ENCODE measurements at places on chromosomes 5 and 9.

GRCh38 chr5:125401724-125402622 lies 655.5 kb upstream of the ZNF608 start:
- no peak for DNase-seq

DNA sequence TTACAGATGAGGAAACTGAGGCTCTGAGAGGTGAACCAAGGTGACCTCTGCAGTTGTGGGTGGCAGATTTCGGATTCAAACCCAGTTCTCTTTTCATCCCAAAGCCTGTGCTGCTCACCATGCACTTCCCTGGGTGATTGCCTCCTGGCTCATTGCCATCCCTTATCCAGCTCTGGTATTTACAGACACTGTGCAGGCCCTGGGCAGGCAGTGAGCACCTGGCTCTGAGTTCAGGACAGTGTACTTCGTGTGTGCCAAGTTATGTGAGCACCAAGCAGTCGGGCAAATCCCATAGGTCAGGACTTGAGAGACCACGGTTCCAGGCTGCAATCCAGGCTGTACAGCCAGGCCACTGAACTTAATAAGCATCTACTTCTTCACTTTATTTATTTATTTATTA lies 1.4 kb downstream of the LRSAM1 start:
- DNase-seq = no peak

DNA sequence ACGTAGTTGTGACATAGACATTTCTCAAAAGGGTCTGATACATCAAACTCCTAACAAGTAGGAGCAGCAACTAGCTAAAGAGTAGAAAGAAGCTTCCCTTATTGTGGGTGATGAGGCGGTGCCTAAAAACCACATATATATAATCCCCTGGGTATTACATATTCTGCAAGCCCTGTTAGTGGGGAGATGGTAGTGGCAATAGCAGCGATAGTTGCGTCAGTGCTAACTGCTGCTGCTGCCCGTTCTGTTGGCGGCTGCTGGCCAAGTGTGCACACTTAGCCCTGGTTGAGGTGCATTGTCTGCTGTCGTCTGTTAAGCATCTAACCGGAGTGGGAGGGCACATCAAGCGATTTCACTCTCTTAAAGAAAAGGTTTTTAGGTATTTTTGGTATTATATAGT lies 35.8 kb downstream of the VLDLR start:
- DNase-seq = no peak

GRCh38 chr5:5011151-5011550 lies 129.0 kb upstream of the ADAMTS16 start:
- DNase-seq = no peak

DNA sequence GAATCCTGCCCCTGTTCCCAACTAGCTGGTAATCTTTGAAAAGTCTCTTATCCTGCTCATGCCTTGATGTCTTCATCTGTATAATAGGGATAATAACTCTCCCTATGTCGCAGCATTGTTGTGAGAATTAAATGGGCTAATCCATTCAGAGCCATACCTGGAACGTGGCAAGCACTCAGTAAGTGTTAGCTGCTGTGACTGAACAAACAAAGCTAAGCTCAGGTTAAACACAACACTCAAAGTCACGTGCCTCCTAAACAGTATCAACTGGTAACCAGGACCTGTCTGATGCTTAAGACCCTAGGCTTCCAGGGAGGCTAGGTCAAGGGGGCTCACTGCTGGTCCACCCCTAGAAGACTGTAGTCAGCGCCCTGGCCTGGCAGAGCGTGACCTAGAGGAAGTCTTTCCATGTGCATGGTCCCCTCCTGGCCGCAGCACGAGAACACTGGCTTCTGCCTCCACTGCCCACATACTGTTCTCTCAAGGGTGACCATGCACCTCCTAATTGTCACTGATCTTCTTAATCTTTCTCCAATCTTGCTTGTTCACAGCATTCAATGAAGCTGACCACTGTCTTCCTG lies 211.1 kb downstream of the TTLL11 start:
- no peak for DNase-seq

GRCh38 chr9:99948896-99949295 lies 42.4 kb downstream of the STX17 start:
- DNase-seq = no peak

DNA sequence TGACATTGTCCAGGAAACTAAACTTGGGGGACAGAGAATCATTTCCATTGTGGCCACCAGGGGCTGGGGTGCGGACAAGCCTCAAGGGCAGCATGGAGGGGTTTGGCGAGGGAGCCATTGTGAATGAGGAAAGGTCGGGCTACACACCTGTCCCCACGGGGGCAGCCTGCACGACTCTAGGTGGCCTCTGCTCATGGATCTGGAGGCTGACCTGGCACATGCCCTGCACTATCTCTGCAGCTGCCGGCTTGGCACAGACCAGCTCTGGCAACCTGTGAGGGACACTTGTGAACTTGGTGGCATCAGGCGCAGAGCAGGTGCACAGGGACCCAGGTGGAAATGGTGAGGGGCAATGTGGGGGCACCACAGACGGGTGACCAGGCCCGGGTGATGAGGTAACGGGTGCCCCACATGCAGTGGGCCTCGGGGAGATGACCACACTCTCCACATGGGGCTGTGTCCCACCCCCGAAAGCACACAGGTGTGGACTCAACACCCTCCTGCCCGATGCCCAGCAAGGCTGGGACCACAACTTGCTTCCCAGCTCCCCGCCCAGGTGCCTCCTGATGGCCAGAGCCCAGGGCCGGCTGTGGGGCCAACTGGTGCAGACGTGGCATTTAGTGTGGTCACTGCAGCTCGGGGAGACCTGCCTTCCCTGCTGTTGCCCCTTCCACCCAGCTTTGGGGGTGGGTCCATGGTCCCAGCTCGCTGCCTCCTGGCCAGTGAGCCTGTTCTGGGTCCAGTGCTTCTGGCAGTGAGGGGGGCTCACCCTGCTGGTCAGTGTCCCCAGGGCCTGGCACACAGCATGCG lies 60.9 kb upstream of the UBAC1 start:
- no peak for DNase-seq

- DNase-seq = no peak
Observed at GRCh38 chr9:85647571-85647970, 94.2 kb downstream of the AGTPBP1 start.

DNA sequence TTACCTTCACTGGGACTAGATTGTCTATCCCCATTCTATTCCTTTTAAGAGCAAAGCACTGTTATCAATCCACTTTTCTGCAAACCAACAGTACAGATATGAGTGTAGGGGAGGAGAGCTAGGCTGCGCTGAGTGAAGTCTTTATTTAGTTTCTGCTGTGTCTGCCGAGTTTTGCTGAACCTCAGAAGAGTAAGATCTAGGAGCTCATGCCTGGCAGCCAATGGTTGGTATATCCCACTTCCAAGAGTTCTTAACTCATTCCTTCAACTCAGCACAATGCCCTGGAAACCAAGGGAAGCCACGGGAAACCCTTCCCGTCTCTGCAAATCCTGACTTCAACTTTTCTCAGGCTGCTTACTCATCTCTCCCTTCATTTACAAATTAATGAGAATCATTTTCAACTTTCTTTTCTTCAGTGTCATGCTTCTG lies 58.0 kb upstream of the JAK2 start:
- no peak for DNase-seq

GRCh38 chr5:132819468-132819867 lies 6.4 kb downstream of the SOWAHA start:
- DNase-seq = peak; percentile 67

DNA sequence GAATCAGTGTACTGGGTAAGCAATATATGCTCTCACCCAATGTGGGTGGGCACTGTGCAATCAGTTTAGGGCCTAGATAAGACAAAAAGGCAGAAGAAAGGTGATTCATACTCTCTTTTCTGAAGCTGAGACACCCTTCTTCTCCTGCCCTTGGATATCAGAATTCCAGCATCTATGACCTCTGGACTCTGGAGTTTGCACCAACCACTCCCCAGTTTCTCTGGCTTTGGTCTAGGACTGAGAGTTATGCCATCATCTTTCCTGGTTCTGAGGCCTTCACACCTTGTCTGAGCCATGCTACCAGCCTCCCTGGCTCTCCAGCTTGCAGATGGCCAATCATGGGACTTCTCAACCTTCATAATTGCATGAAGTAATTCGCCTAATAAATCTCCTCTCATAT lies 724.6 kb upstream of the TYRP1 start:
- no peak for DNase-seq

DNA sequence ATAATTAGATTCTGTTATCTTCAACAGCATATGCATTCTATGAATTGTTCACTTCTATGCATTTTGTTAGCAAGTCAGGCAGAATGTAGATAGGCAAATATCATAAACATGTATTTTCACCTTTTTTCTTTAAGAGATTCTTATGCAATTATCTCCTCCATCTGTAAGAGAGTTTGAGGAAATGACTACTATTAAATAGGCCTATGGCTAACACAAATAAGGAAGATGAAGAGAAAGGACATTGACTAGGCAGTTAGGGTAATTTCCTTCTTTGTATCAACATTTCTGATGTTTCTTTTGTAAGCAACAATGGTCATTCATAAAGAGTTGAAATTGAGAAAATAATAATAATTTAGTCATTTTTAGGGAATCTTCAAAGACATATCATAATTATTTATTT lies 145.2 kb upstream of the CDH12 start:
- no peak for DNase-seq

GRCh38 chr5:118520771-118521415 lies 467.5 kb downstream of the DTWD2 start:
- DNase-seq = no peak

- no peak for DNase-seq
Observed at GRCh38 chr5:157828105-157828943, 30.6 kb downstream of the CLINT1 start.

DNA sequence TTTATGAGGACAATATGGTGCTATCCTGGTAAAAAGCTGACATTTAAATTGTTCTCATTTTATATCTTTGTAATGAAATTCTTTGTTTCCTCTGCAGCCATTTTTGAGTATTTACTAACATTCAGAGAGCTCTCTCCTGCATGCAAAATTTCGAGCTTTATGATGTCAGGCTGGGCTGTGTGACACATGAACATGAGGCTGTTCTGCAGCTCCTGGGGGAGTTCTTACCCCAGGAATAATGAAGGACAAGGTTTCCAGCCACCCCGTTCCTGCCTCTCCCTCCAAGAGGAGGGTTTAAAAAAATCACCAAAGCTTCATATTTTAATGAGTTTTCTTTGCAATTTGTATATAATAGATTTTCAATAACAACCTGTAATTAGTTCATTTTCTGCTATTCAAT lies 252.4 kb downstream of the HSPA4 start:
- no peak for DNase-seq

DNA sequence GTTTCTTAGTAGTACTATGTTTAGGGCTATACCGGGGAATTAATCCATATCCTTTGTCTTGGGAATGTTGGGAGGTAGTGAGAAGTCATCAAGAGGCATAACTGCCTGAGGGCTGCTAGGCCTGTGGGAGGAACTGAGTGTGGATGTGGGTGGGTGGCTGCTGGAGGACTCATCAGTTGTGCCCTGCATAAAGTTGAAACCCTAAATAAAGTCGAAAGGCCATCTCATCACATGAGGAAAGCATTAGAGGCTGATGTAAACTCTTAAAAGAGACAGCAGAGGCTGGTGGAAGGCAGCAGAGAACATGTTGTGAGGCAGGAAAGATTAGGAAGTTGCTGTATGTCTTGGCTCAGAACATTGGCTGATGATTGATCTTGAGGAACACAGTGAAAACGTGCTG lies 143.8 kb downstream of the MAST4 start:
- DNase-seq = no peak

DNA sequence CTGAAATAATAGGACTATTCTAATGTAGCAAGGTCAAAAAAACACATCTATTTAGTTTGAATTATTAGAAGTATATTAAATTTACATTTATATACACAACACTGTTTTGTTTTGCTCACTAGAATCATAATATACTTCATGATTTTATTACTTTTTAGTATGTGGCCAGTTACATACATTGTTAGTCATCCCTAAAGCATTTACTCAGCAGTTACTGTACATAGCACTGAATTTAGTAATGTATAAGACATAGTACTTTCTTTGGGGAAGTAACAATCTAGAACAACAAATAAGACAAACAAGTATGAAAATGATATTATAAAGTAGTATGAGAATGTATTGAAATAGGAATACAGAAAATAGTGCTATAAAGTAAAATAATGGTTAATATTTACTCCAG lies 28.2 kb downstream of the ERCC8 start:
- no peak for DNase-seq

DNA sequence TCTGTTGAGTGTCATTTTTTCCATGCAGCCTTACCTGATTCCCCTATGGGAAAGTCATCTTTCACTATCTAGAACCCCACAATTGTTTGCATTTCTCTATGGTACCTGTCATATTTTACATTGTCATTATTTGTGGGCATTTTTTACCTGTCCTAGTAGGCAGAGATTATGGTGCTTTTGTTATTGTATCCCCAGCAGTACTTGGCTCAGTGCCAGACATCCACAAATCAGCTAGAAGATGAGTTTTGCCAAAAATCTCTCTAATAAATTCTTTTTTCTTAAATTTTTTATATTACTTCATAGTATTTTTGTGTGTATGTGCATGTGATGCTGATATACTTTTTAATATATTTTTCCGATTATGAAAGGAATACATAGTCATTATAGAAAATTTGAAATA lies 13.2 kb downstream of the GARNL3 start:
- DNase-seq = no peak

DNA sequence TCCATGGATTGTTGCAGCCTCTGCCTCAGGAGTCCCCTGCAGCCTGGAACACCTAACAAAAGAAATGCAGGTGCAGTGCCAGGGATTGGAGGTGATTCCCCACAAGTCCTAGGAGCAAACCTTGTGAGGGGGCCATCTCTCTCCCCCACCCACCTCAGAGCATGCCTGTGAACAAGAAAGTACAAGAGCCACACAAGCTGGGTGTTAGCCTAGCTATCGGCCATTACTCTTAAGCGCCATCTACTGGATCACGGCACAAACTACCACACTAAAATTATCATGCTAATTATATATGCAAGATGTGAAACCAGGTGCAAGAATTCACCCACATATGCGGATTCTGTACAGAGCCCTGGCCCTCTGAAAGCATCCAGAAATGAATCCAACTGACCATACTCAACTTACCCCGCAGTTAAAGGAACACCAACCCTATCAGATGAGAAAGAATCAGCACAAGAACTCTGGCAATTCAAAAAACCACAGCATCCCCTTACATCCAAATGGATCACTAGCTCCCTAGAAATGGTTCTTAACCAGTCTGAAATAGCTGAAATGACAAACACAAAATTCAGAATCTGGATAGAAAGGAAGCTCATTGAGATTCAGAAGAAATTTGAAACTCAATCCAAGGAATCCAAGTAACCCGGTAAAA lies 16.5 kb upstream of the PRSS3 start:
- peak; percentile 1 for DNase-seq

DNA sequence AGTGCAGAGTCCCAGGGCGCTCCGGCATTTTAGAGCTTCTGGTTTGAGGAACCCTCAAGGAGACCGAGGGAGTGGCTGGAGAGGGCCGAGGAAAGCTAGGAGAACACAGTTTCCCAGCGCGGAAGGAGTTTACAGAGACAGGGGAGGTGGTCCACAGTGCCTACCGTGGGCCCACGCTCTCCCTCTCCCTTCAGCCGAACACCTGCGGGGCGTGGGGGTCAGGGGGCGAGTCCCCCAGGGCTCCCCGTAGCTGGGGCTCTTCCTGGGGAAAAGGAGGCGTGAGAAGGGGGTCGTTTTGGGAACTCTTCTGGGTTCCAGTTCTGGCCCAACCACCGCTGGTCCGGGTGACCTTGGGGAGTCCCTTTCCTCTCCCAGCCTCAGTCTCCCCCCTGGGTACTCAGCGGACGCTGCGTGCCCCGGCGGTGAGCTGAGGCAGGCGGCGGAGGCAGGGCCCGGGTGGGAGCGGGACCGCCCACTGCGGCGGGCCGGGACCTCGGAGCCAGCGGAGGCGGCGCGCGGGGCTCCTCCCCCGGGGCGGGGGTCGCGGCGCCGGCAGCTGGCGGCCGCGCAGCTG lies 368 bp upstream of the FRMPD1 start:
- no peak for DNase-seq

All from nucleus accumbens (tissue), 56 donors.